ENCODE measurements at places on chromosomes 7 and 10.

GRCh38 chr10:75250934-75251333 is 15.2 kb upstream of the COMTD1 start:
- no peak for DNase-seq

DNA sequence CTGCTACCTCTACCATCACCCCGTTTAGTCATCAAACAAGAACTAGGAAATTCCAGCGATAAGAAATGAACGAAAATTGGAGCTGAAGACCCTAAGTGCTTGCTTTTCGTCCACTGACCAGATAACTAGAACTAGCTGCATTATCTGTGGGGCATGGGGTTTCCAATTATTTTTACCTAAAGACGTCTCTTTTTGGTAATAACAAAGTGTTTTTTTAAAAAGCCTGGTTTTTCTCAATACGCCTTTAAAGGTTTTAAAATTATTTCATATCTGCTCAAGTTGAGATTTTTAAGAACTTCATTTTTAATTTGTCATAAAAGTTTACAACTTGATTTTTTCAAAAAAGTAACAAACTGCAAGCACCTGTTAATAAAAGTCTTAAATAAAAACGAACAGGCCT is 104.2 kb downstream of the GALNT11 start:
- no peak for DNase-seq

DNA sequence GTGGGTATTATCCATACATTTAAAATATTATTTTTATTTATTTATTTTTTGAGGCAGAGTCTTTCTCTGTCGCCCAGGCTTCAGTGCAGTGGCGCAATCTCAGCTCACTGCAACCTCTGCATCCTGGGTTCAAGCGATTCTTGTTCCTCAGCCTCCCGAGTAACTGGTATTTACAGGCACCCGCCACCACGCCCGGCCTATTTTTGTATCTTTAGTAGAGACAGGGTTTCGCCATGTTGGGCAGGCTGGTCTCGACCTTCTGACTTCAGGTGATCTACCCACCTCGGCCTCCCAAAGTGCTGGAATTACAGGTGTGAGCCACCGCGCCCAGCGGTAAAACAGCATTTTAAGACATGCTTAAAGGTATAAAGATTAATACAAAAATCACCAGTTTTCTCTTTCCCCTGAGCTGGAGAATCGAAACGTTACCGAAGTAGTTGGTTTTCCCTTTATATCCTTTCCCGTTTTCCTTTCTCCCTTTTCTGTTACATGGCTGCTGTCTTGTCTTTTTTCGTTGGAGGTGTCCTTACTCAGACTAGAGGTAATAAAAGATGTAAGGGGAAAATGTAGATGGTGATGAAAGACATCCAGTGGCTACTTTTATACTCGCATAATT is 1.7 kb downstream of the ARL5B start:
- DNase-seq, result no peak

- no peak for DNase-seq
Measured at GRCh38 chr10:13180788-13181187, 19.4 kb downstream of the MCM10 start.

DNA sequence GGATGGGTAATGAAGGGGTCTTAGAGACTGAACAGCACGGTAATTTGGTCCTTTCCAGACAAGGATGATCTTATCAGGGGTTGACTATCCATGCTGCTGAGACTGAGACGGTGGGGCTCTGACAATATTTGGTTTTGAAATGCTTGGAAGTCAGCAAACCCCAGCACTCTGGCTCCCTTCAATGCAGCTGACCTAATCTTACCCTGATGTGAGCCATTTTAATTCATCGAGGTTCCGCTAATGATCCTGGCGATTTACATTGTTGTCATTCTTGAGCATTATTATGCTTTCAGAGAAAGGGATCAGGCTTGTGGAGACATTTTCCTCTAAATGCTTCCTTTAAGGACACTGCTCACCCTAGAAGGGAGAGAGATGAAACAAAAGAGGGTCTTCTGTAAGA is 114.6 kb upstream of the BMPER start:
- no peak for DNase-seq

- peak; percentile 50 for DNase-seq
Measured at GRCh38 chr7:43650457-43651052, 67.6 kb downstream of the STK17A start.

DNA sequence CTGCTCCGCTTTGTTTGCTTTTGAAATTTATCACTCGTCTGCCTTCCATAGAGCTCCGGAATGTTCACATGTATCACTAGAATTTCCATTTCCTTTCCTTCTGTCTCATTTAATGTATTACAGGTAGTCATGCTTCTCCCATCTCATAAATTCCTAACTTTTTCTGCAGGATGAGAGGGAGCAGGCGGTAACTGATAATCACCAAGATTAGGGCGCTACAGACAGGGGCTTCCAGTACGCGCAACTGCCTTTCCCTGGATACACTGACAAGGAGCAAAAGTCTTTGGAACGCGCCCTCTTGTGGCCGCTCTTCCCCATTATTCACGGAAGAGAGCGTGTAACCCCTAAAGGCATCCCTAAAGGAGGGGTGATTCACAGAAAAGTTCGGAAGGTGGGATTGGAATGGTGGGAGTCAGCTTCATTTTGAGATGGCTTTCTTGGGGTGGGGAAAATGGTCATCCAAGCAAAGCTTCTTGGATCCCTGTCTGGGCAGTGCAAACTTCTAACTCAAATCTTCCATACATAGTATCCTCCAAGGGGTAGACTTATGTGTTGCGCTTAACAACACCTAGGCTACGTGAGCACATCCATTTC is 6.5 kb downstream of the INHBA start:
- DNase-seq, result peak; percentile 39

- peak; percentile 84 for DNase-seq
Measured at GRCh38 chr10:3525832-3526449, 259.1 kb downstream of the KLF6 start.

DNA sequence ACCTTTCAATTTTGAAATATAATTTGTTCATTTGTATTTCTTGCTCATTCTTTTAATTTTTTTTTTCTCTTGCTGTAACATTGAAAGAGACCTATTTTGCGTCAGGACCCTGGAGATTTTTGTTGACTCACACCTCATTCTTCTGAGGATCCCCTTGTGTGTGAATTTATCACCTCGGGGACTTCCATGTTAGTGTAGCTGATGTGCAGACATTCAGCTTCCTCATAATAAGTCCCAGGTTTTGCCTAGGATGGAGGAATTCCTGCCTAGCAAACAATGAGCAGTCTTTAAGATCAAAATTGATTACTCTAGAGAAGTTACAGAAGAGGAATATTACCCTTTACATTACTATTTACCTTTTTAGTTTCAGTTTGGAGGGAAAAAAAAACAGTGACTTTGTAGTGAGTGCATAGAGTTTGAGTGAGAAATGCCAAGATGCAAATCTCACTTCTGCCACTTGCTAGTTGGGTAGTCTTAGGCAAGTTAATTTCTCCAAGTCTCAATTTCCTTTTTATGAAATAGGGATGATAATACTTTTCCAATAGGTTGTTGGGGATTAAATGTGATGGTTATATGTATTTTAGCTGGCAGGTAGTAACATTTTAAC is 14.3 kb downstream of the TES start:
- no peak for DNase-seq

Measured in MG63 (cell line).